ENCODE measurements at places on chromosomes 3 and 15.

GRCh38 chr3:160477750-160478149 lies 28.2 kb upstream of the TRIM59 start:
- peaks cover 15% of the 10 kb centered on the region for H3K27me3 ChIP-seq
- no peak for DNase-seq
- no peaks in the 10 kb centered on the region for H3K36me3 ChIP-seq
- H3K4me3 ChIP-seq, result no peak overlapping the region
- no peak overlapping the region for H3K27ac ChIP-seq

- H3K36me3 ChIP-seq, result no peaks in the 10 kb centered on the region
- DNase-seq, result no peak
- peaks cover 7% of the 10 kb centered on the region for H3K27me3 ChIP-seq
- H3K4me3 ChIP-seq, result no peak overlapping the region
These were observed 74.5 kb downstream of the MYLK start for GRCh38 chr3:123809597-123809996.

DNA sequence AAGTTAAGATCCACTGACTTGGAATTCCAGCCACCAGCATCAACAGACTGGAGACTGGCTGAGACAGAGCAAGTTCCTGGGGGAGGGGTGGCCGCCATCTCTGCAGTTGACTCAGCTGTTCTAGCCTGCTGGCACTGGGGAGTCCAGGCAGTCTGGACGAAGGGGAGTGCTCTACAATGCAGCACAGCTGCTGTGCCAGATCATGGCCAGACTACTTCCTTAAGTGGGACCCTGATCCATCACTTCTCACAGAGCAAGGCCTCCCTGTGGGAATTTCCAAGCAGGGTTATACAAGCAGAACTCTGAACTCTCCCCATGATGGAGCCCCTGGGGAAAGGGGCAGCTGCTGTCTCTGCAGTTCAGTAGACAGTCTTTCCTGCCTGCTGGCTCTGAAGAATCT lies 35.2 kb downstream of the PYGO1 start:
- no peak for DNase-seq
- no peak overlapping the region for H3K27ac ChIP-seq
- H3K27me3 ChIP-seq, result peaks cover 6% of the 10 kb centered on the region

GRCh38 chr3:38226273-38226672 lies 39.3 kb upstream of the SLC22A13 start:
- H3K4me1 ChIP-seq, result peaks cover 2% of the 10 kb centered on the region
- no peak overlapping the region for H3K4me3 ChIP-seq
- H3K27ac ChIP-seq, result no peak overlapping the region

DNA sequence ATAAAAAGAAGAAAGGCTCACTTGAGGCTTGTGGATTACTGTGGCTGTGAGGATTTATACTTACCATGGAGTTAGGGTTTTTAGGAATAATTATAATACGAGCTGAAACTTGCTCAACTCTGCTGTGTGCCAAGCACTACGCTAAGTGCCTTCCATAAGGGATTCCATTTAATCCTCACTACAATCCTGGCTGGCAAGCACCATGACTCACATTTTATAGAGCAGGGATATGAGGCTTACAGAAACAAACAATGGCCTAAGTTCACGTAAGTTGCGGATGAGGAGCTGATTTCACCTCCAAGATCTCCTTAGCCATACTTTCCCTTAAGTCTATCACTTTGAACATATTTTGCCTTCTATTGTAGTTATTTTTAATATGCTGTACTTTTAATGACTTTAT lies 43.9 kb upstream of the ARL8B start:
- H3K27ac ChIP-seq, result no peak overlapping the region
- no peaks in the 10 kb centered on the region for H3K36me3 ChIP-seq
- no peaks in the 10 kb centered on the region for H3K4me1 ChIP-seq
- no peak for DNase-seq
- no peak overlapping the region for H3K4me3 ChIP-seq

GRCh38 chr3:14208977-14209394 lies 30.4 kb downstream of the LSM3 start:
- DNase-seq, result no peak
- no peaks in the 10 kb centered on the region for H3K36me3 ChIP-seq
- no peak overlapping the region for H3K27ac ChIP-seq
- H3K27me3 ChIP-seq, result no peaks in the 10 kb centered on the region
- no peak overlapping the region for H3K4me3 ChIP-seq

- no peaks in the 10 kb centered on the region for H3K4me1 ChIP-seq
- no peak for DNase-seq
- no peaks in the 10 kb centered on the region for H3K36me3 ChIP-seq
- no peaks in the 10 kb centered on the region for H3K27me3 ChIP-seq
These were observed 45.7 kb upstream of the NLGN1 start for GRCh38 chr3:173351886-173352285.

GRCh38 chr3:51271172-51271571 lies 113.9 kb upstream of the MANF start:
- H3K27ac ChIP-seq, result no peak overlapping the region
- no peak overlapping the region for H3K4me3 ChIP-seq
- no peaks in the 10 kb centered on the region for H3K4me1 ChIP-seq
- H3K27me3 ChIP-seq, result no peaks in the 10 kb centered on the region
- H3K36me3 ChIP-seq, result no peaks in the 10 kb centered on the region

DNA sequence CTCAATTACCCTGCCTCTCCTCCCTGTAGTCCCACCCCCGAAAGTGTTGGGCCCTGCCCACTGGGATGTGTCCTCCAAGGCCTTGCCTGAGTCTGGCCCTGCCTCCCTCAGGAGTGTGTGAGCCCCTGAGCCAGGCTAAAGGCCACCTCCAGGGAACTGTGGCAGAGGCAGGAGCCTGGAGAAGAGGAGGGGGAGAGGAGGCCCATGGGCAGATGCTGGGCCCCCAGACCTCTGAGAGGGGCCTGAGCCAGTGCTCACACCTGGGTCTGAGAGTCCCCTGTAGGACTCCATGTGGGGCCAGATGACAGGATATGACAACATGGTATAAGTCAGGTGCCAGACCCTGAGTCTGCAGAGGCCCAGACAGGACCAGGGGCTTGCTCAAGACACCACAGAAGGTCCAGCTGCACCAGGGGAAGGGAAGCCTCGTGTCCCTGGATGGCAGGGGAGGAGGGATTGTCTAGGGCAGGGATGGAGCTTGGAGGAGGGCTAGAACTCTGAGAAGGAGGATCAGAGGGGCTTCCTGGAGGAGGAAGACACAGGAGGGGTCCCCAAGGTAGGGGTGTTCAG lies 217.9 kb downstream of the TBC1D2B start:
- H3K4me3 ChIP-seq, result no peak overlapping the region
- no peaks in the 10 kb centered on the region for H3K4me1 ChIP-seq
- no peak for DNase-seq

Data from activated CD4-positive, alpha-beta memory T cell treated with anti-CD3 and anti-CD28 coated beads, Interleukin-2, amount 10 ng/mL, durations not matched to agents 7 days and 5 days (primary cell).